Common myeloid progenitor, CD34-positive (primary cell): ENCODE measurements at places on chromosomes 2 and 18.

DNA sequence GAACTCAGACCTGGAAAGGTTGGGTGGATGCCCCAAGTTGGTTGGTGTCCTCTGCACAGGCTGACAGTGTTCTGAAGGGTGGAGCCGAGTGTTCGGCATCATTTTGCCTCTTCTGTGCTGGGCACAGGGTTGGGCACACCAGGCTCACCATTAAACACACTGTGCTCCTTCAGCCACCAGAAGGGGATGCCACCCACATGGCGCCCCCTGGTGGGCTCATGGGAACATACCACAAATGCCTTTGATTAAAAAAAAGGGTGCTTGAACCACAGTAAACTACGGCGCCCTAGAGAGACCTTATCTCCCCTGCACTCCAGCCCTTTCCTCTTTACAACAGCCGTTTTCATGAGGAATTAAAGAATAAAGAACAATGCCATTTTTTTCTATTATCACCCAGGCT is 89.4 kb downstream of the CELF4 start:
- peak; percentile 23 for DNase-seq
- no peaks in the 10 kb centered on the region for H3K4me1 ChIP-seq
- H3K4me3 ChIP-seq: no peak overlapping the region
- no peak overlapping the region for H3K27ac ChIP-seq
- no peaks in the 10 kb centered on the region for H3K27me3 ChIP-seq
- H3K36me3 ChIP-seq: no peaks in the 10 kb centered on the region

- DNase-seq: peak; percentile 77
- no peak overlapping the region for H3K4me3 ChIP-seq
- peaks cover 14% of the 10 kb centered on the region for H3K4me1 ChIP-seq
- no peaks in the 10 kb centered on the region for H3K36me3 ChIP-seq
Measured at GRCh38 chr2:46363535-46364170, 66.4 kb downstream of the EPAS1 start.

DNA sequence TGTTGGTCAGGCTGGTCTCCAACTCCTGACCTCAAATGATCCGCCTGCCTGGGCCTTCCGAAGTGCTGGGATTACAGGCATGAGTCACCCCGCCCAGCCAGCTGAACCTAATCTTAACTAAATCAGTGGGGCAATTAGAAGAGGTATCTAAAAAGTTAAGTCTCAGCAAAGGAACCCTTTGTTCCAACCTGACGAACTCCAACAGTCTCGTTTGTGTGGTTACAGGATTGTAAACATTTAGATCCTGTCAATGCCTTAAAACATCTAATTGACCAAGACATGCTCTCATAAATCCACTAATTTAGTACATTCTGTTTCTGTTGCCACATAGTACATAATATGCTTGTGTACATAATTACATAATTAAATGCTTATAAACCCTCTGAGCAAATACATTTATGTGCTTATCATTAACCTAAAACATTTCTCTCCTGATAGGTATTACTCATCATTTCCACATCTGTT is 31.1 kb upstream of the STK39 start:
- no peaks in the 10 kb centered on the region for H3K36me3 ChIP-seq
- H3K4me3 ChIP-seq: no peak overlapping the region
- H3K27ac ChIP-seq: no peak overlapping the region
- no peaks in the 10 kb centered on the region for H3K27me3 ChIP-seq
- H3K4me1 ChIP-seq: no peaks in the 10 kb centered on the region

DNA sequence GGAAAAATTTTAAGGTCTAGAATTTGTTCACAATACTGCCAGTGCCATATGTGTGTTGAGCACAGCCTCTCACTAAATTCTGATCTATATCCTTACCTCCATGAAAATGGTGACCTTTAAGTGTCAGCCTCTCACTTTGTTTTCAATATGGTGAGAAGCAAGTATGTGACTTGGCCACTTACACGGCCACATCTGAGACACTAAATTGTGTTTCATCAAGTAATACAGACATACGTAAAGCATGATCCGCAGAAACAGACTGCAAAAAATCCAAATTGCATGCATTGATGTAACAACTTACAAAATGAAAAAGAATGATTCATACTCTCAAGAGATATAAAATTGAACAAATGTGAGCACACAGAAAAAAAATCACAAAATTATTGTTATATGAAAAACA is 55.2 kb upstream of the UGP2 start:
- no peaks in the 10 kb centered on the region for H3K27me3 ChIP-seq
- no peaks in the 10 kb centered on the region for H3K4me1 ChIP-seq
- H3K27ac ChIP-seq: no peak overlapping the region

DNA sequence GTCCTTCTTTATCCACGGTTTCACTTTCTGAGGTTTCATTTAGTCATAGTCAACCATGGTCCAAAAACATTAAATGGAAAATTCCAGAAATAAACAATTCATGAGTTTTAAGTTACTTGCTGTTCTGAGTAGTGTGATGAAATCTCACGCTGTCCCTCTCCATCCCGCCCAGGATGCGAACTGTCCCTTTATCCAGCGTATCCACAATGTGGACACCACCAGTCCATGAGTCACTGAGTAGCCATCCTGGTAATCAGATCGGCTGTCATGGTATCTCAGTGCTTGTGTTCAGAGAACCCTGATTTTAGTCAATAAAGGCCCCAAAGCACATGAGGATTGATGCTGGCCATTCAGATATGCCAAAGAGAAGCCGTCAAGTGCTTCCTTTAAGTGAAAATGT is 3.7 kb downstream of the SP140L start:
- no peak for DNase-seq
- no peak overlapping the region for H3K4me3 ChIP-seq
- H3K36me3 ChIP-seq: no peaks in the 10 kb centered on the region
- H3K27ac ChIP-seq: no peak overlapping the region

GRCh38 chr2:44952143-44952805 is 10.8 kb downstream of the SIX3 start:
- peaks cover 55% of the 10 kb centered on the region for H3K27me3 ChIP-seq
- H3K27ac ChIP-seq: no peak overlapping the region
- no peaks in the 10 kb centered on the region for H3K4me1 ChIP-seq
- H3K4me3 ChIP-seq: peak overlapping the region; percentile 3
- DNase-seq: peak; percentile 73
- no peaks in the 10 kb centered on the region for H3K36me3 ChIP-seq

GRCh38 chr2:134181219-134181618 is 72.7 kb upstream of the MGAT5 start:
- peak; percentile 29 for DNase-seq
- no peaks in the 10 kb centered on the region for H3K4me1 ChIP-seq
- H3K4me3 ChIP-seq: no peak overlapping the region
- H3K27ac ChIP-seq: no peak overlapping the region
- H3K27me3 ChIP-seq: no peaks in the 10 kb centered on the region

DNA sequence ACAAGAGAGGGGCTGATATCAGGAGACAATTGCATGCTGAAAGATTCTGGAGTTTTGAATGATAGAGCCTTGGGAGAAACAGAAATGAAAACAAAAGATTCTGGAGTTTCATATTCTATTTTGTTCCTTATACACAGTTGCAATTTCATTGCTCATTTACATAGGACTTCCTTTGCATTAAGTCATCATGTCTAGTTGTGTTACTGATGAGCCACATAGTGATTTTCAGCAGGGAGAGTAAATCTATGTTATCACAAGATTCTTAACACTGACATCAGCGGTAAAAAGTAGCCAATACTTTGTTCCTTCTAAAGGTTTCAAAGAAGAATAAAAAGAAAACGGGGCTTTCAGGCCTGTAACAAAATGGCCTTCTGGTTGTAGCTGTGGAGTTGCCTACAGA is 7.1 kb downstream of the ADAM17 start:
- no peaks in the 10 kb centered on the region for H3K36me3 ChIP-seq
- H3K4me1 ChIP-seq: peaks cover 26% of the 10 kb centered on the region
- H3K27ac ChIP-seq: no peak overlapping the region
- no peaks in the 10 kb centered on the region for H3K27me3 ChIP-seq
- H3K4me3 ChIP-seq: no peak overlapping the region
- DNase-seq: peak; percentile 36

GRCh38 chr2:11757101-11757500 is 10.7 kb downstream of the LPIN1 start:
- peaks cover 25% of the 10 kb centered on the region for H3K4me1 ChIP-seq
- no peak overlapping the region for H3K27ac ChIP-seq
- no peaks in the 10 kb centered on the region for H3K27me3 ChIP-seq
- H3K36me3 ChIP-seq: no peaks in the 10 kb centered on the region
- DNase-seq: no peak

DNA sequence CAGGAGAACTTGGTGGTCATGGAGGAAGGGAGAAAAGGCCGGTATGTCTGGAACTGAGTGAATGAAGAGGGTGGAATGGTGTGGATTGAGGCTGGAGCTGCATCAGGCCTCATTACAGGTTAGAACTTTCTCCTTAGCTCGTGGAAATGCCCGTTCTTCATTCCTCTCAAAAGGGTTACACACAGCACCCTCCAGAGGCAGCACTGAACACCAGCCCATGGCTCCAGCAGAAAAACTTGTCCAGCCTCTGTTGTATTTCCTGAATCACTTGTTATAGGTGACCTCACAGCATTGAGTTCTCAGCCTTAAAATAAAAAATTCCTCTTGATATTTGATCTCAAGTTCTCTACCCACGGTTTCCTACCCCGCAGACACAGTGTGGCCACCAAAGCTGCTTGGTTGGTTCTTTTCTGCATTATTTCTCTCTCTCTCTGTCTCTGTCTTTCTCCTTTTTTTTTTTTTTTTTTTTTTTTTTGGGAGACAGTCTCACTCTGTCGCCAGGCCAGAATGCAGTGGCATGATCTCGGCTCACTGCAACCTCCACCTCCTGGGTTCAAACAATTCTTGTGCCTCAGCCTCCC is 89.6 kb downstream of the ITGB1BP1 start:
- DNase-seq: peak; percentile 86
- no peaks in the 10 kb centered on the region for H3K36me3 ChIP-seq
- no peak overlapping the region for H3K27ac ChIP-seq
- H3K27me3 ChIP-seq: no peaks in the 10 kb centered on the region

DNA sequence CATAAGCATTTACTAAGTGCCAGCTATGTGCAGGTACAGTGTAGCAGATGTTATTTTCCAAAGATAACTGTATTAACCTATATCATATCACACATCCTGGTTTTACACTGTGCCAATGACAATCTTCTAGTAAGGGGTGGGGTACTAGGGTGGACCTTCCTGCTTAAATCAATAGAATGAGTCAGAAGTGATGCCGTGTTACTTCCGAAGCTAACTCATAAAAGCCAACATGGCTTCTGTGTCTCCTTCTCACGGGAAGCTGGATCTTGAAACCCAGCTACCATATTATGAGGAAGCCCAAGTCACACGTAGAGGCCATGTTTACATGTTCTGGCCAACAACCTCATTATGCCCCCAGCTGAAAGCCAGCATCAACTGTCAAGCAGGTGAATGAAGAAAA is 59.1 kb downstream of the MRPL33 start:
- no peak overlapping the region for H3K4me3 ChIP-seq
- no peaks in the 10 kb centered on the region for H3K27me3 ChIP-seq
- DNase-seq: no peak
- H3K36me3 ChIP-seq: no peaks in the 10 kb centered on the region
- no peak overlapping the region for H3K27ac ChIP-seq

GRCh38 chr2:128714851-128715312 is 396.2 kb upstream of the HS6ST1 start:
- H3K36me3 ChIP-seq: no peaks in the 10 kb centered on the region
- no peak overlapping the region for H3K4me3 ChIP-seq
- peak; percentile 39 for DNase-seq
- H3K4me1 ChIP-seq: peaks cover 55% of the 10 kb centered on the region

DNA sequence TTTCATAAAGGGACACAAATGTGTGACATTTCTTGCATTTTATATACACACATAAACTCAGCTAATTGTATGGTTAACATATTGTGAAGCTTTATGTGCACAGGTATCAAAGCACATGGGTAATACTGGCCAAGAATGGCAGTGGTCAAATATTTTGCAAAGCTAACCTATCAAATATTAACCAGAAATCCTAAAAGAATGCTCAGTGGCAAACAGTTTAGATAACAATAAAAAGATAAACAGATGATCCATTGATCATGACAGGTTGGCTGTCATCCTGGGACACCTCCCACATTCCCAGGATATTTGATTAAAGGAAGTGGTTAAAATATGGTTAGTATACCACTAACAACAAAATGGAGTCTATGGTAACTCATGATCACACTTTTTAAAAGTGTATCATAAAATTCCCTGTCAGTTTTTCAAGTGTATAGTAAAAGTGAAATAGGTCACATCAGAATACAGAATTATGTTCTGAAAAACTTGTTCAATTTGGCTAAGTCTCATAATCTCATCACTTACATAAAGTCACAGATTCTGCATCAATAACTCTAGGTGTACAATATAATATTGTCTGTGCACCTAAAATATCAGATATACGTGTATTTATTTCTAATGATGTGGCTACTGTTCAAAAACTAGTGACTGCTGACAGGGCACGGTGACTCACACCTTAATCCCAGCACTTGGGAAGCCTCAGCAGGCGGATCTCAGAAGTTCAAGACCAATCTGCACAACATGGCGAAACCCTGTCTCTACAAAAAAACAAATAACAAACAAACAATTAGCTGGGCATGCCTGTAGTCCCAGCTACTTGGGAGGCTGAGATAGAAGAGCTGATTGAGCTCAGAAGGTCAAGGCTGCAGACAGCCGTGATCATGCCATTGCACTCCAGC is 48.9 kb downstream of the CDH2 start:
- no peak overlapping the region for H3K4me3 ChIP-seq
- H3K27me3 ChIP-seq: no peaks in the 10 kb centered on the region

GRCh38 chr18:55735969-55736368 is 148.0 kb upstream of the TCF4 start:
- H3K27ac ChIP-seq: no peak overlapping the region
- H3K4me1 ChIP-seq: no peaks in the 10 kb centered on the region
- H3K4me3 ChIP-seq: no peak overlapping the region
- H3K36me3 ChIP-seq: no peaks in the 10 kb centered on the region
- no peaks in the 10 kb centered on the region for H3K27me3 ChIP-seq

GRCh38 chr2:227115761-227116160 is 48.2 kb downstream of the COL4A4 start:
- H3K27ac ChIP-seq: no peak overlapping the region
- H3K4me3 ChIP-seq: no peak overlapping the region
- H3K36me3 ChIP-seq: no peaks in the 10 kb centered on the region
- no peak for DNase-seq
- no peaks in the 10 kb centered on the region for H3K27me3 ChIP-seq
- no peaks in the 10 kb centered on the region for H3K4me1 ChIP-seq

DNA sequence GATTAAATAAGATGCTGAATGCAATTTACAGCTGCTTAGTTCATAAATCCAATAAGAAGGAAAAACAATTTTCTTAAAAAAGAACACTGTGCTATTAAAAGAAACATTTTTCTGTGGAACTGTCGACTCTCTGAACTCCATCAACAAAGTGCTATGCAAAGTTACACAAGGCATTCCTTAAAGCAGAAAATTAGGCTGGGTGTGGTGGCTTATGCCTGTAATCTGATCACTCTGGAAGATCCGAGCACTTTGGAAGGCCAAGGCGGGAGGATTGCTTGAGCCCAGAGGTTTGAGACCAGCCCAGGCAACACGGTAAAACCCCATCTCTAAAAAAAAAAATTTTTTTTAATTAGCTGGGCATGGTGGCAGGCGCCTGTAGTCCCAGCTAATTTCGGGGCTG is 13.0 kb downstream of the MCM6 start:
- H3K4me3 ChIP-seq: no peak overlapping the region
- H3K36me3 ChIP-seq: peaks cover 87% of the 10 kb centered on the region
- no peaks in the 10 kb centered on the region for H3K27me3 ChIP-seq
- H3K27ac ChIP-seq: no peak overlapping the region
- DNase-seq: no peak
